ENCODE measurements at places on chromosomes 11 and 22. TPM values are rescaled to one million over a fixed set of nuclear protein-coding genes. Genes with fewer than 3 reads are reported as not detected.

Gene VPREB1
- total RNA-seq, result not detected

Gene SERHL2
- total RNA-seq, result 2.6 TPM

Gene RAG2
- not detected for total RNA-seq

Gene B3GAT1
- 45.7 TPM for total RNA-seq

Gene SYCE3
- total RNA-seq, result not detected

Gene RIC3
- total RNA-seq, result 68.1 TPM

Gene PTPN5
- total RNA-seq, result 26.1 TPM

Gene TBX1
- 0.64 TPM for total RNA-seq

Gene UBQLN3
- total RNA-seq, result 0.45 TPM

Gene OR8D1
- total RNA-seq, result not detected

Gene ASRGL1
- 30.6 TPM for total RNA-seq

Gene OR5A1
- not detected for total RNA-seq

Gene PARVG
- 1.9 TPM for total RNA-seq

Gene PHOX2A
- not detected for total RNA-seq

Gene PRR33
- not detected for total RNA-seq

Gene MMP8
- 0.09 TPM for total RNA-seq

Gene MRGPRE
- 0.27 TPM for total RNA-seq

Gene SH3BP1
- total RNA-seq, result 1.4 TPM

Gene TSGA10IP
- total RNA-seq, result not detected

Gene CCDC81
- total RNA-seq, result 3.4 TPM

Gene STK33
- total RNA-seq, result 24.0 TPM

Gene SCGB1D2
- not detected for total RNA-seq

Gene DEPDC7
- 7.3 TPM for total RNA-seq

Gene MS4A6E
- not detected for total RNA-seq

Gene PHRF1
- 25.9 TPM for total RNA-seq

Gene IGLL1
- total RNA-seq, result not detected

Gene OR5AR1
- total RNA-seq, result not detected

Gene WT1
- not detected for total RNA-seq

Gene CFAP300
- total RNA-seq, result 5.2 TPM

Gene BDNF
- 1.5 TPM for total RNA-seq

Gene C11orf97
- not detected for total RNA-seq

Gene PISD
- 31.0 TPM for total RNA-seq

Gene VWCE
- total RNA-seq, result 3.3 TPM

Gene THY1
- total RNA-seq, result 22.5 TPM

Gene CEP57
- total RNA-seq, result 80.8 TPM

Gene RCOR2
- total RNA-seq, result 15.5 TPM

Gene LRRC75B
- total RNA-seq, result 10.8 TPM

Gene P2RX6
- total RNA-seq, result 0.36 TPM

Gene PPP6R3
- total RNA-seq, result 173 TPM

Gene NAV2
- 18.3 TPM for total RNA-seq

Gene HBG2
- 1,342 TPM for total RNA-seq

Gene TRIM66
- 4.9 TPM for total RNA-seq

Gene OR2AT4
- total RNA-seq, result not detected

Gene MMP13
- 0.18 TPM for total RNA-seq

Gene CD44
- total RNA-seq, result 6.0 TPM

Gene CARD10
- 3.4 TPM for total RNA-seq

Gene APOBEC3B
- total RNA-seq, result not detected

Gene CNIH2
- total RNA-seq, result 36.8 TPM

Gene CHRM4
- 2.6 TPM for total RNA-seq

Gene ADAMTS15
- 7.3 TPM for total RNA-seq

Gene CEP126
- 10.0 TPM for total RNA-seq

Gene CCDC188
- 1.4 TPM for total RNA-seq

Gene CCDC116
- total RNA-seq, result 0.45 TPM

Data from cerebellum (tissue), 4 donors.